Stimulated activated CD8-positive, alpha-beta memory T cell treated with anti-CD3 and anti-CD28 coated beads, Interleukin-15, amount 100 ng/mL, for 4 hours (primary cell): ENCODE measurements at places on chromosomes 3 and 15.

GRCh38 chr3:15845475-15845874, 47.7 kb upstream of the ANKRD28 start:
- no peak for DNase-seq

DNA sequence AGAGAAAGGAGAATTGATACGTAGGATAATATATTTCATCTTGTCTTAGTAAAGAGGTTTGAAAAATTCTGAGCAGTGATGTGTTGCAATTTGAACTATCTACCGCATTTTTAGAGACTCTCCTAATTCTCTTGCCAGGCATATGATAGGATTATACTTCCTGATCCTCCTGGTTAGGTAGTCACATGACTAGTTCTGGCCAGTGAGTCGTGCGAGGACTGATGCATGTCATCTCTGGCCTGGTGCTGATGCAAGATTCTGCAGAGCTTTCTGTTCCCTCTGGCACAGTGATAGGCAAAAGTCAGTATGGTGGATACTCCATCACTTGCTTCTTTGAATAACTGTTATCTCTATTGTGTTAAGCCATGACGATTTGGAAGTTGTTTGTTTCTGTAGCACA, 277.6 kb upstream of the NAALADL2 start:
- no peak for DNase-seq

- no peak for DNase-seq
These were observed 23.2 kb upstream of the SRPRB start for GRCh38 chr3:133782454-133782853.

- no peak for DNase-seq
These were observed 457.1 kb downstream of the MFSD1 start for GRCh38 chr3:159258934-159259333.

- no peak for DNase-seq
These were observed 890.7 kb upstream of the EPHA6 start for GRCh38 chr3:95923496-95924210.

- no peak for DNase-seq
These were observed 177.8 kb downstream of the KLF13 start for GRCh38 chr15:31504462-31504839.

GRCh38 chr3:158535918-158536317, 35.1 kb upstream of the MLF1 start:
- DNase-seq, result no peak

- DNase-seq, result peak; percentile 85
These were observed 55.6 kb downstream of the SMAD3 start for GRCh38 chr15:67120839-67121643.

GRCh38 chr3:173921732-173922131, 524.2 kb downstream of the NLGN1 start:
- DNase-seq, result no peak

DNA sequence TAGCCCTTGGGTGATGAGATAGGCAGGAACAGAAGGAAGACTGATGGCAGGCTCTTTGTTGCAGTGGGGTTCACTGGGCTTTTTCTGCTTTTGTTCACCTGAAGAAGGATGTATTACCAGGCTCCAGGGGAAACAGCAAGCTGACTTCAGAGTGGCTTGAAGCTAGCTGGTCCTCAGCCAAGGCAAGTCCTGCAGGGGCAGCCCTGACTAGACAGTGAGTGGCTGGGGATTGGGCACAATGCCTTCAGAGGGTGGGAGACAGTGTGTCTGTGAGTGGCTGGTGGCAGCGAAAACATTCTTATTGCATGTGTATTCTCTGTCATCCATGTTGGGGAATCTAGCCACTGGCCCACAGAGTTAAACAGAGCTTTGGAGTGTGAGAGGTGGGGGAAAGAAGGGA, 2.3 kb upstream of the TEX264 start:
- no peak for DNase-seq

- no peak for DNase-seq
These were observed 58.1 kb downstream of the CLASP2 start for GRCh38 chr3:33659856-33660434.

DNA sequence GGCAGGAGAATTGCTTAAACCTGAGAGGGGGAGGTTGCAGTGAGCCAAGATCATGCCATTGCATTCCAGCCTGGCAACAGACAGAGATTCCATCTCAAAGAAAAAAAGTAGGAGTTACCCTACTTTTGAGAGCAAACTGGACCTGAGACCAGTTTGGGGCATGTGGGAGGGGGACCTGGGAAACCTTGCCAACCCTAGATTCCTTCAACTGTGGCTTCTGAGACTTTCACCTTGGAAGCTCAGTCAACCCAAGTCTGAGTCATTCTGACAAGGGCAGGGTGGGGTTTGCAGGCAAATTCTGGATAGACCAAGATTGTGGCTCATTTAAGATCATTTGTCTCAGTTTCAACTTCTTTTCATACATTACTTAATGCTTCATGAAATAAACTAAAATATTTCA, 23.8 kb upstream of the SIAH2 start:
- DNase-seq, result no peak

DNA sequence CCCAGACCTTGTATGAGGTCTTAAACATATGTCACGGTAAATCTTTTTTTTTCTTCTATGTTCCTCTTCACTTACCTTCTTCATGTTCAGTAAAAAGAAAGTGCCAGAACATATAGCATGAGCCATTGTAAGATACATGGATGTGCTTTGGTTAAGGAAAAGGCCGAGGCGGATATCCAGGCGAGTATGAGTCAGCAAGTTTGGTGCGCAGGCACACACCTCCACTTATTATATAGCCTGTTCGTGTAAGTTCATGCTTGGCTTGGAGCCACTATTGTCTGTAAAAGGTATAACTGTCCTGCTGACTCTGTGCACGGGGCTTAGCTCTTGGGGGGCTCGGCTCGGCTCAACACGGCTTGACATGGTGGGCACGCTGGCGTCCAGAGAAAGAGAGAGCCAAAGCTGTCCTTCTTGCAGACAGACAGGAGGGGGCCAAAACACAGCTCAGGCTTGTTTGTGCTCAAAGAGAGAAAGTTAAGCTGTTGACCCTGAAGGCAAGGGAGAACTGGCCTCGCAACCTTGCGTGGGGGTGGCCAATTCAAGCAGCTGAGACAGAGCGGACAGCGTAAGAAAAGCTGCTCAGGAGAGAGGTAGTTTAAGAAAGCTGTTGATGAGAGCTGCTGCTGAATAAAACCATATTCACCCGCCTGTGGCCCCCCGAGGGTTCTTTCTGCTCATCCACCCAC, 251.2 kb downstream of the SLC9A9 start:
- DNase-seq, result no peak

GRCh38 chr3:117735481-117736101, 1026.0 kb downstream of the TUSC7 start:
- no peak for DNase-seq

GRCh38 chr15:60358935-60359682, 38.7 kb downstream of the ANXA2 start:
- DNase-seq, result no peak

- DNase-seq, result no peak
These were observed 89.7 kb downstream of the AQP9 start for GRCh38 chr15:58227706-58228543.

GRCh38 chr3:114080201-114080600, 23.7 kb downstream of the QTRT2 start:
- no peak for DNase-seq

- DNase-seq, result no peak
These were observed 16.0 kb downstream of the DZIP3 start for GRCh38 chr3:108605491-108605890.

DNA sequence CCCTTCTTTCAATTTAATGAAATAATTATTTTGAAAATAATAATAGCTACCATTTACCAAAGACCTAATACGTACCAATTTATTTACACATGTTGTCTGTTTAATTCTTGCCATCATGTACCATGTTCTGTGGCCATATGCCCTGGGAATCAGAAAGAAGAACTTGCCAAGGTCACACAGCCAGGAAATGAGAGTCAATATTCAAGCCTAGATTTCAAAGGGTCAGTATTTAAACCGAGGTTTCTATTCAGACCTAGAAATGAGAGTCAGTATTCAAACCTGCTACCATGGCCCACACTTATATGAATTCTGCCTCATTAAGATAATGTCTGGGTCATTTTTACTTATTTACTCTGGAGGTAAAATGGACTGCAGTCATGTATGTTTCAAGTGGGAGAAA, 103.6 kb upstream of the TBL1XR1 start:
- no peak for DNase-seq

GRCh38 chr3:88117683-88118082, 32.1 kb upstream of the C3orf38 start:
- no peak for DNase-seq

- no peak for DNase-seq
These were observed 302.9 kb downstream of the PLCL2 start for GRCh38 chr3:17187589-17188184.

- peak; percentile 5 for DNase-seq
These were observed 824 bp upstream of the CILP start for GRCh38 chr15:65212097-65212496.

DNA sequence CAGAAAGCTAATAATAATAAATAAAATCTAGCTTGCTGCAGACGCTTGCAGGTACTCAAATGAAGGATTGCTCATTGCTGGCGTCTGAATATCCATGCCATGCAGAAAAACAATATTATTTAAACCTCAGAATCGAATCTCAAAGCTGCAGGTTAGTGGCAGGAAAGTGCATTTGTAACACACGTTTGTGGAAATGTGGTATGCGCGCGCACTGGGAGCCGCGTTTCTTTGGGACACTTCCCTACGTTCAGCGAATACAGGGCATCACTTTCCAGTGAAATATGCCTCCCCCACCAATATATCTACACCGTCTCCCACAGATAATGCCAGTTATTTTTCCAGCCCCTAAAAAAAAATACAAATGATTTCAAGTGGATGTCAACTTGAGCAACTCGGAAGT, 37.1 kb downstream of the ZIC4 start:
- no peak for DNase-seq

DNA sequence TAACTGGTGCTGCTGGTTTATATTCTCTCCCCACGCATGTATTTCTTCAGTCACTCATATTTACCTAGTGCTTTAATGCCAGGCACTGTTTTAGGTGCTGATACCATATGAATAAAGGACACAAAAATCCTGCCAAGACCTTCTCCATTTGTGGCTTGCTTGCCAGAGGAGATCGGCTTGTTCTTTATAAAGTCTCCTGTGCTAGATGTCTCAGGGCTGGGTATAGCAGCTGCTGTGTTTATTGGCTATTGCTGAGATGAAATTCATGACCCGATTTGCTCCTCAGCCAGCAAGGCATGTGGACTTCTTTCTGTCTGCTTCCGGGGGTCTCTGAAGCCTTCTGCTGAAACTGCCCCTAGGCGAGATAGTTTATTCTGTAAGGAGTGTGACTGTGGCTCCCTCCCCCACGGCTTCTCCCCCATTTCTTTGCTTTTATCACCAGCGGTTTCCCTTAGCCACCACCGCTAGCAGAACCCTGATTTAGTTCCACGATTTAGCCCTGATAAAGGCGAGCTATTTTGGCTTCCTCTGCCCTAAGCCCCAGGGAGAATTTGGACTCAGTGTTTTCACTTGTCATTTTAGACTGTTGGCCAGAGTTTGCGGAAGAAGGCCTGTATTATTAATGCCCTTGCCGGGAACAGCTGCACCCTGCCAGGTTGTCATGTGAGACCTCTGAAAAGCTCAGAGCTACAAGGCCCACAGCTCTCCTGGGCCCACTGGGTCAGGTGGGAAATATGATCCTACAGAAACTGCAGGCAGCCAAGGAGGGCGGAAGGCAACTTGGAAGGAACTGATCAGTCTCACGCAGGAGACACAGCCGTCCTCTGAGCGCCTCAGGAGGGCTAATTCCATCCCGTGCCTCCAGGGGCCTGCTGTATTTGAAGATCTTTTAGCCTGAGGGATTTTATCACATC, 46.8 kb downstream of the ST6GAL1 start:
- no peak for DNase-seq

DNA sequence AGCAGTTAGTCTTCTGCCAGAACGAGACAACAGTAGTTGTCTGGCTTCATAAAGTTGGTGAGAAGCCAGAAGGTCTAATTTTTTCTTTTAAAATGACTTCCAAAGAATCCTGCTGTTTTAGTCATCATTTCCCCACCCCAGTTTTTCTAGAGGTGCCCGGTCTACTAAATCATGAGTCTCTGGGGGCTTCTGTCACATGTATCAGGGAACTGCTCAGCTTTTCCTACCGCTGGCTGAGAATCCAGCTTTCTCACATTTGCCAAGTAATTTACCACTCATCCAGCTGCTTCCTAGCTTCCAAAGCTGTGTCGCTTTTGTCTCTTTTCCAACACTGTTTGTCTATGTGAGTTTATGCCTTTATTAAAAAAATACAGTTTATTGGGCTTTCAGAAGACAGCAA, 183.3 kb downstream of the NSUN3 start:
- DNase-seq, result no peak

DNA sequence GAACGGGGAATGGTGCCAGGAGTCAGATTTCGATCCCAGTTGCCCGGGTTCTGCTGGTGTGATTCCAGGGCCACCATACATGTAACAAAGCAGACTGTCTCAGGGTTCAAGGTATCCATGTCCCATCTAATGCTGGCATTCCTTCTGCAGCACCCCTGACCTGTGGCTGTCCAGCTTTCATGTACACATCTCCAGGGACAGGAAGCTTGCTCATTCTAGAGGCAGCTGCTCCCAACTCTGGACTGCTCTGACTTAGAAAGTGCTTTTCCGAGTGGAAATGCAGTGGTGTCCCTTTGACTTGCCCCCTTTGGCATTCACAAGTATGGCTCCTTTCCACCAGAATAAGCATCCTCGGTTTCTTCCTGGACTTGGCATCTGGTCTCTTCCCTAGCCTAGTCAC, 30.9 kb downstream of the PML start:
- no peak for DNase-seq

DNA sequence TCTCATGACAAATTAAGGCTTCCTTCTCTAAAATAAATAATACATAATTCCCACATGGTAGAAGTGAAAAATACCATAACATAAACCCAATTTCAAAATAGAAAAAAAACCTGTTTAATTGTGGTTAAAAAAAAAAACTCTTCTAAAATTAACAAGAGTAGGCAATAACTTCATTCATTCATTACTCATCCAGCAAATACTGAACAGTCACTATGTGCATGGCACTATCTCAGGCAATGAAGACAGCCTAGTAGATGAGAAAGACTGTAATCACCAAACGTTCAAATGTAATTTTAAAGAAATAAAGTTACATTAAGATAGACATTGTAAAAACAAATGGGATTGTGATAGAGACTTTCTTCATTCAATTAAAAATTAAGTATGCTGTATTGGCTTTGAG, 43.4 kb downstream of the TFDP2 start:
- no peak for DNase-seq

GRCh38 chr3:139299261-139300132, 44.3 kb upstream of the MRPS22 start:
- no peak for DNase-seq

GRCh38 chr15:67456677-67457529, 64.0 kb upstream of the C15orf61 start:
- DNase-seq, result peak; percentile 46

- DNase-seq, result no peak
These were observed 206.6 kb downstream of the FOXP1 start for GRCh38 chr3:71376911-71377310.

DNA sequence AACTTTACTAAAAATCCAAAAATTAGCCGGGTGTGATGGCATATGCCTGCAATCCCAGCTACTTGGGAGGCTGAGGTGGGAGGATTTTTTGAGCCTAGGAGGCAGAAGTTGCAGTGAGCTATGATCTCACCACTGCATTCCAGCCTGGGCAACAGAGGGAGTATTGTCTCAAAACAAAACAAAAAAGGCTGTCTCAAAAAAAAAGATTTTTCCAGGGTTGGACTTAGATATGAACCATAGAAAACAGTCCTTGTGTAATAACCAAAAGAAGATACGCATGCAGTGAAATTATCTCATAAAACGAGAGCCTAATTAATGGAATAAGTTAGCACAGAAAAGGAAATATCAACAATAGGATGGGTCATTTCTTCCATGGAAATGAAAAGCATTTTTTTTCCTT, 320.4 kb upstream of the RASGRP1 start:
- no peak for DNase-seq
